ENCODE measurements at places on chromosomes 13 and 19. TPM values are rescaled to one million over a fixed set of nuclear protein-coding genes. Genes with fewer than 3 reads are reported as not detected.

- no peak for DNase-seq
Measured at GRCh38 chr19:5330307-5330720, 10.3 kb downstream of the PTPRS start.

Gene FGF21
- not detected for total RNA-seq

- DNase-seq, result no peak
Measured at GRCh38 chr13:77514336-77514726, 21.2 kb upstream of the SCEL start.

- peak; percentile 2 for DNase-seq
Measured at GRCh38 chr19:48044561-48044960, 682 bp upstream of the CABP5 start.

- no peak for DNase-seq
Measured at GRCh38 chr19:16892436-16892835, 3.6 kb downstream of the F2RL3 start.

- DNase-seq, result no peak
Measured at GRCh38 chr19:54525636-54526035, 23.0 kb downstream of the LAIR2 start.

Gene PRR22
- total RNA-seq, result 2.2 TPM
